ENCODE measurements at places on chromosomes 7 and 10. TPM values are rescaled to one million over a fixed set of nuclear protein-coding genes. Genes with fewer than 3 reads are reported as not detected.
A peak's percentile ranks its signal among the peaks of the same experiment; 100 is the strongest.

DNA sequence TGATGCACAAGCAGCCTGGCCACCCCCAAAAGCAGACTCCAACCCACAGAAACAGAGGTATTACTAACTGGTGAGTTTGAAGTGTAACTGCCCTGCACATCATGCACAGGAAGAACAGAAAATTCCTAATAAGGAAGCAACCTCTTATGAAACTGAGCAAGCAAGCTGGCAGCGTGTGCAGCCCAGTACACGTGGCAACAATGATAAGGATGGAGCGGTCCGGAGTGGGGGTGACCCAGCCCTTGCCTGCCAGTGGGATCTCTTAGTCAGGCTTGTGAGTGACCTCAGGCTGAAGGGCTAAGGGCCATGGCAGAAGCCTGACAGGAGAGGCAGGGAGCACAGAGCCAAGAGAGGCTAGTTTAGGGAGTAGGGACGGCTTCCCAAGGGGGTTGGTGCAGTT lies 22.1 kb upstream of the AOAH start:
- DNase-seq = no peak

GRCh38 chr10:52906046-52906445 lies 133.5 kb upstream of the MBL2 start:
- DNase-seq = no peak

DNA sequence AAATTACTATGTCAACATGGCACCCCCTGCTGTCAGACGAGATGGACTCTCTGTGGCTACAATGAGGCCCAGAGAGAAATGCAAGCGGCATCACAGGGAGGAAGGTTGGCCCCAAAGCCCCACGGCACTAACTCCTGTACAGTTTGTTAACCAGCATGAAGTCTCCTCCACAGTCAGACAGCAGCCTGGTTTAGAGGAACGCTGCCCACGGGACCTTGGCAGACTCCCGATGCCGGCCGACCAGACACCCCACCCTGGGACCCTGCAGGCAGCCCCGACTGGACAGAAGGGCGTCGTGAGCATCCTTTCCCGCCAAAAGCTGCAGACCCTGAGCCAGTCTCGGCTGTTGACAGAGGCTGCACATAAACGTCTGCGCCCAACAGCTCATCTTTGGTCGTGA lies 158.8 kb downstream of the DIP2C start:
- no peak for DNase-seq

GRCh38 chr7:85882335-85882734 lies 695.5 kb upstream of the SEMA3D start:
- DNase-seq = no peak

DNA sequence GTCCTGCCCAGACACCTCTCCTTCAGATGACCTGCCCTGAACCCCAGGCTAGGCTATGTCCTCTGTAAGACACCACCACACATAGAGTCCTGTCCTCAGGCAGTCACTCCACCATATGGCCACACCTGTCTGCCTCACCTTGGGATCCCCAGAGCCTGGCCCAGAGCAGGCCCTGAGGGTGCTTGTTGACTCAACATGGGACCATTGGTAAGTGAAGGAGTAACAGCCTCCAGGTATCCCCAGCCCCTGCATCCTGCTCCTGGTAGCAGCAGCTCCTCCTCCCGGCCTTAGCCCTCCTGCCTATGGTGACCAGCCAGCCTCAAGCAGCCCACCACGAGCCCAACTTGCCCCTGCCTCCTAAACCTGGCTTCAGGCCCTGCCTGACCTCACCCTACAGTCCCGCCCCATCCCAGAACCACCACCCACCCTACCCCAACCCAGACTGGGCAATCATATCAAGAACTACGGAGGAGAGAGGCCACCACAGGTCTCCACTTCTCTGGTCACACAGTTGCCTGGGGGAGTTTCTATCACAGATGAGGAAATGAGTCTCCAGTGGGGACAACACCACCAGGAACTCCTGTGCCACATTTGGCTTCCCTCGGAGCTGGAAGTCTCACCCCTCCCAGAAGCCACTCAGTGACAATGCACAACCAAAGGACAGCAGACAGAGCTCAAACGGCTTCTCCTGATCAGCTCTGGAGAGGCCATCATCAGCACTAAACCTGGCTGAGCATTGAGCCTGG lies 136.6 kb downstream of the GRID1 start:
- DNase-seq = no peak

GRCh38 chr7:3393862-3394261 lies 92.8 kb downstream of the SDK1 start:
- no peak for DNase-seq

DNA sequence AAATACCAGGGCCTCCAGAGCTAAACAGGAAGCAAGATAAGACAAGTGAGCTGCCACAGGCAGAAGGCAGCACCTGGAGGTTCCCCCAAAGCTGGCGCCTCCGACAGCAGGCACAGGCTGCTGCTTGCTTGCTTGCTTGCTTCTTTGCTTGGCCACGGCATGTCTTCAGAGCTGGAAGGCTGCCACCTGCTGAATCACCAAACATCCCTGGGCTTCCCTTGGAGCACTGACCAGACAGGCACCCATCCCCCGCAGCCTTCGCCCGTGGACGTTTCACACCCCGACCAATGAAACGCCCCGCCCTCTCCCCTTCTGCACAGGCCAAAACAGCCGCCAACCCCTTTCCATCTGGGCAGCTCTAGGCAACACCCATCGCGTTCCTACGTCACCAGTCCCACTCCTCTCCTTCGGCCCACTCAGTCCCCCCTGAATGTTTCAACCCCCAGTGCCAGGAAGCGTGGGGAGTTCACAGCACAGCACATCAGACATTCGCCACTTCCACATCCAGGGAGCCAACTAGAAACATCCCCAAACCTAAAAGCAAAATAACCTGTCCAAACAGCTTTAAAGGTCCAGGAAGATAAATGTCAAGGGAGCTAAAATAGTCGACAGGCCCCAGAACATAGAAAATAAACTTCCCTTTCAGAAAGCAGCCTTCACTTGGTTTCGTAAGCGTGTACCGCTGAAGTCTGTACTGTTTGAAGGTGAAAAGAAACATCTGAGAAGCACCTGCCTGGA lies 1.6 kb downstream of the SGMS1 start:
- peak; percentile 99 for DNase-seq

DNA sequence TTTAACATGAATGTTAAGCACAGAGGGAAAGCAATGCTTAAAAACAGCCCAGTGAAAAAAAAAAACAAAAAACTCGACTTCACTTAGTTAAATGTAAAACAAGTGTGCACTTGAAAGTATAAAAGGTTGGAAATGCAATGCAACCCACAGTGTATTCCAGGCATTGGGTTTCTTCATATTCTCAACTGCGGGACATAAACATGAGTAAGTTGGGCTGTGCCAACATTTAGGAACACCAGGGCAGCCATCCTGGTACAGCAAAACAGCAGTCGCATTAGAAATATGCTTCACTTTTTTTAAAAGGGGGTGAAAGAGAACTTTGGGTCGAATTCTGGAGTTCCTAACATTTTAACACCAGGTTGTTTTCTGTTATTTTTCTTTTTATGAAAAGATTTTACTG lies 937 bp downstream of the STEAP1 start:
- no peak for DNase-seq

GRCh38 chr10:52923520-52923919 lies 150.9 kb upstream of the MBL2 start:
- no peak for DNase-seq

- DNase-seq = no peak
Measured at GRCh38 chr10:11713963-11714362, 28.2 kb upstream of the ECHDC3 start.

DNA sequence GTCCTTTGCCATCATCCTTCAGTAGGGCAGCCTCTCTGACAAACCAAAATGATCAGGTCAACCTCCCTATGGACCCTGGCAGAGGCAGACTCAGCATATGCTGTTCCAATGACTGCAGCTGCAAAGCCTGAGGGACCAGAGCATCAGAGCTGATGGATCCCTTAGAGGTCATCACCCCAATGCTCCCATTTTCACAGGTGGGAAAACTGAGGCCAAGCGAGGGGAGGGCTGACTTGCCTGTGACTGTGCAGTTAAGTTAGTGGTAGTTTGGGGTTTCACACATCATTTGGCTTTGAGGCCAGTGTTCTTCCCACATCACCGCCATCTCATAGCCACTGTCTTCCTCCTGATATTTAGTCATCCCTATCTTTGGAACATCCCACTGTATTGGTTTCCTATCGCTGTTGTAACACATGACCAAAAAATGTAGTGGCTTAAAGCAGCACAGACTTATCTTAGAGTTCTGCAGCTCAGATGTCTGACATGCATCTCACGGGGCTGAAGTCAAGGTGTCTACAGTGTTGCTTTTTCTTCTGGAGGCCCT lies 69.3 kb upstream of the PDZD8 start:
- no peak for DNase-seq

PRSS2 gene
- total RNA-seq = not detected

TBX20 gene
- 1.2 TPM for total RNA-seq

CDK6 gene
- 39.9 TPM for total RNA-seq

C10orf62 gene
- 14.0 TPM for total RNA-seq

CC2D2B gene
- 2.6 TPM for total RNA-seq

AUTS2 gene
- total RNA-seq = 25.0 TPM

STEAP2 gene
- total RNA-seq = 167 TPM

Measured in prostate gland (tissue), 2 donors.